ENCODE measurements at places on chromosomes 5 and 9.

- no peak for DNase-seq
Observed at GRCh38 chr5:117982691-117983090, 1005.7 kb downstream of the DTWD2 start.

GRCh38 chr5:135060021-135060420, 26.0 kb upstream of the PITX1 start:
- DNase-seq = no peak

DNA sequence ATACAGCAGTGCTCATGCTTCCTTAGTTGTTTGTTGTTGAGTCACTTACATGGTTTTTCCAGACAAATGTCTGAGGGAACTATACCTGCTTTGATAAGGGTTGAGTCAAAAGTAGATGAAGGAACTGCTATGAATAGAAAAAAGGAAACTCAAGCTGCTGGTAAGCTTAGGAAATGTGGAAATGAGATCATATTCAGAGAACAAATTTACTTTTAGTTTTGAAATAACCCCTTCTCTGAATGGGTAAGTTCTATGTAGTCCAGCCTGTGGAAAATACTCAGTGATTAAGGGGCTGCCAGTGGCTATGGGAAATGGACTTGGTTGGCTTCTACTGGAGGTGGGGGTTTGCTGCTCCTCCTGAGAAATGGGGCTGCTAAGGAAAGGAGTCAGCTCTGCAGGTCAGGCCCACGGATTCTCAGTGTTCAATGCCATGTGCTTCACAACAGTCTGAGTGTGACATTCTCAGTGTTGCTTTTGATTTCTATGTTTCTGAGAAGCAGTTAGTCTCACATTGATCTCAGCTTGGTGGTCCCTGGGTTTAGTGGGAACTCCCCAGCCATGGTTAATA, 47.7 kb upstream of the GLRX start:
- DNase-seq = peak; percentile 96

DNA sequence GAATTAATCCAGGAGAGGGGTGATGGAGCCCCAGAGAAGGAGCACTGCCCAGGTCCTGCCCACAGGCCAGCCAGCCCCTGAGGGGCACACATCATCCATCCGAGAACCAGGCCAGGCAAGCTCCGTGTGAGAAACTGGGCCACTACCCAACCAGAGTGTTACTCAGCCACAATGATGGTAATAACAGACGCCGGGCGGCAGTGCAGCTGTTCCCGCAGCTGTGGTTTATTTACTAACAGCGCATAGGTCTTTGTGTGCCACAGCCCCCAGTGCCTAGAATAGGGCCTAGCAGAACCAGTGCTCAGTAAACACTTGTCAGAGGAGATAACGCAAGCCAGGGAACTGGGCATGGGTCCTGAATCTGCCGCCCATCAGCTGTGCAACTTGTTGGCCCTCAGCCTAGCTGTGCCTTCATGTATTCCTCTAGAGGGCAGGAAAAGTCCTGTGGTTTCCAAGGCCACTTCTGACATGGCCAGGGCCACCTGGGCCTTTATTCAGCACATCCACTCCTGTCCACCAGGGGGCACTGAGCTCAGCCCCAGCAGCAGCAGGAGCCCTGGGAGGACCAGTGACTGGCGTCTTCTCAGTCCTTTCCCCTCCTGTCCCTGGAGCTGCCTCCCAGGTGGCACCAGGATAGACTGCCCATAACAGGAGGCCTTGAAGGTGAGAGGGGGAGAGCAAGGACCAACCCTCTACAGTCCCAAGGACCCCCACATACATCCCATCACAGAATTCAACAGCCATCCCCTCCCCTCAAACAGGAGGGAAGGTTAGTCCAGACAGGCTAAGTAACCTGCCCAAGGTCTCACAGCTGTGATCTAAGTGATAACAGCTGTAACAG, 2.1 kb downstream of the MXD3 start:
- DNase-seq = peak; percentile 67

- no peak for DNase-seq
Observed at GRCh38 chr5:88782571-88782970, 100.4 kb downstream of the MEF2C start.

GRCh38 chr9:17588395-17588794, 9.5 kb downstream of the SH3GL2 start:
- DNase-seq = peak; percentile 31

DNA sequence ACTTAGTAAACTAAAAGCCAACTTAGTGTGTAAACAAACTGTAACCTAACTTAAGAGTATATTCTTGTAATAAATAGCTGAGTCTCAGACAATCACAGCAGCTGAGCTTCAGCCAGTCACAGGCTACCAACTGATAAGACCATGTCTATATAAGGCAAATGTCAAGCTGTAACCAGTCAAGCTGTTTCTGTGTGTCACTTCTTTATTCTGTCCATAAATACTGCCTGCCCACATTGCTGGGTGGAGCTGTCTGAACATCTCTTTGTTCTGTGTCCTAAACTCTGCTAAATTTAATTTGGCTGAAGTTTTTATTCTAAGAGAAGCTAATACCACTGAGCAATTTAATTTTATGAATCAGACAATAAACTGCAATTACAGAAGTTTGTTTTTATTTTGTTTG, 412.1 kb upstream of the CDH10 start:
- no peak for DNase-seq

DNA sequence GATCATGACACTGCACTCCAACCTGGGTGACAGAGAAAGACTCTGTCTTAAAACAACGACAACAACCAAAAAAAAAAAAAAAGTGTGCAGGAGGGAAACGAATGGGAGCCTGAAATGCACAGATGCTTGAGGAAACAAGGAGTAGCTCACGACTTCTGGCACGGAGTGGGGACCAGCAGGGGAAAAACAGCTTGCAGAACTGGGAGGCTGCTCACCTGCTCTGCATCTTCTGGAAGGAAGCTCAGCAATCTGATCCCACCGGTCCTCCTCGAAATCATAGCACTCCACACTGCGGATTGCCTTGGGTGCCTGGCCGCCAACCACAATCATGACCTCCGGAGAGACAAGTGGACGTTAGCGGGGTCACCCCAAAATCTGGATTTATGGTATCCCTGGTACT, 96.2 kb downstream of the KLHL3 start:
- no peak for DNase-seq

DNA sequence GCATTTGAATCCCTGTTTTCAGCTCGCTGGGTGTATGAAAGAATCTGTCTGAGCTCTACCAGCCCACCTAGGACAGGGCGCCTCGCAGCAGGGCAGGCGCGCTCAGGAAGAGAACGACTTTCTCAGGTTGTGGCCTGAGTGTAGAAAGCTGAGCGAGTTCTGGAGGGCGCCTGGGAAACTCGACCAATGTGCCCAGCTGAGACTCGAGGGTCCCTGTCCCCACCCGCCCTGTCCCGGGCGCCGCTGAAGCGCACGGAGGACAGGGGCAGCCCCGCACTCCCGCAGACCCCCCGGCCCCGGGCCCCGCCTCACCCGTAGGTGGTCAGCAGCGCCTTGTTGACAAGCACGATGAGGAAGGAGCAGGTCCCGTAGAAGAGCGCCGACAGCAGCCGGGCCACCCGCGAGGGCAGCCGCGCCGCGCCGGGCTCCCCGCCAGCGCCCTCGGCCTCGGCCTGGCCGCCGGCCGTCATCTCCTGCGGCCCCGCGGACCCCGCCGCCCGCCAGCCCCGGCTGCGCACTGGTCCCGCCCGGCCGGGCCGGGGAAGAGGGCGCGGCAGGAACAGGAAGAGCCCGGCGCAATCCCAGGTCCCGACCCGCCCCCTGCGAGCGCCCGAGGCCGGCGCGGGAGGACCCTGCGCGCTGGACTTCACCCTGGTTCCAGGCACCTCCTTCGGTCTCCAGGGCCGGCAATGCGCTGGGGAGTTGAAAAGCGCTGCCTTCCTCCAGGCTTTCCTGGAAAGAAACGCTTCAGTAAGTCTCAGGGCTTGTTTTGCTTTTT, at the start of gene SLC35D2:
Gene SLC35D2, minus strand, starts transcription at position 547 of the 778 bp plus-strand sequence. Its CDS starts 77 bp downstream, at position 470.
- DNase-seq = peak; percentile 27

- DNase-seq = no peak
Observed at GRCh38 chr5:163947848-163948666, 442.6 kb downstream of the MAT2B start.

GRCh38 chr9:134346151-134346550, 19.9 kb downstream of the RXRA start:
- DNase-seq = no peak

GRCh38 chr9:85339338-85339737, 402.4 kb downstream of the AGTPBP1 start:
- DNase-seq = no peak

DNA sequence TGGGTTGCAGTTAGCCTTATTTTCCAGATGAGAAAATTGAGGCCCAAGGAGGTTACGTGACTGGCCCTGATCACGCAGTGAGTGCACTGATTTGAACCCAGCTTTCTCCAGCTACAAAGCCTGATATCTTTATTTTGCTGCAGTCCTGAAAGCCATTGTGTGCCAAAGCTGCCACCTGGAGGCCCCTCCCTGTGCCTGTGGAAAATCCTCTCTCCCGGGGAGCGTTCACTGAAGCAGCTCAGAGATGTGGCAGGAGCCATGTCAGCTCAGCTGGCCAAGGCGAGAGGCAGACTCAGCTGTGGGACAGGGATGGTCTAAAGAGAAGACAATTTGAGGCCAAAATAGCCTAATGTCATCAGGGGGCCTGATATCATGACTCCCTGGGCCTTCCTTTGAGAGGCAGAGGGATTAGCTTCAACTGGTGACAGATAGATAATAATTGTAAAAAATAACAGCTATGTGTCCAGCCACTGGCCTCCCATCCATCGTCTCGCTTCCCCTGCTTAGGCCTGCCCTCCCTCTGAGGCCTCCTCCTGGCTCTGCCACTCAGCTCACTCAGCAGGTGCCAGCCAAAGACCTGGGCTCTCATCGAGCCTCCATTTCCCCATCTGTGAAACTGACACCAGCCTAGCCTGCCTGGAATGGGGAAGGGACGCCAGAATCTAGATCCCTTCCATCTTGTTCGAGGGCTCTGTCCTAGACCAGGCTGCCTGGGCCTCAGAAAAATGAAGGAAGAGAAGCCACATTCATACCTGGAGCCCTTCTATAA, 74.3 kb upstream of the GGTA1 start:
- DNase-seq = no peak

DNA sequence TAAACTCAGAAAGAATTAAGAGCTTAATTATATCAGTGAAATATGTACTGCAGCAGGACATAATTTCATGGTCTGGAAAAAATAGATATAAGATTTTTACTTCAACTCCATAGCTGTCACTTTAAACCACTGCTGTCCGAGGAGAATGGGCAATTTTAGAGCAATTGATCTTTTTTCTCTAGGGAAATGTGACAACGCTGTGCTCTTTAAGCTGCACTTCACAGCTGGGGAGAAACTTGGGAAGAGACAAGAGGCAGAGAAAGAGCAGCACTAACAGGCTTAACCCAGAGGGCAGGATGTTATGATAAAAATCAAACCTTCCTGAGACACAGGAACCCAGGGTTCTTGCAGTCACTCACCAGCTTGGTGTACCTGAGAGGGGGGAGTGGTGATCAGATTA, 92.0 kb downstream of the SPOCK1 start:
- DNase-seq = no peak

DNA sequence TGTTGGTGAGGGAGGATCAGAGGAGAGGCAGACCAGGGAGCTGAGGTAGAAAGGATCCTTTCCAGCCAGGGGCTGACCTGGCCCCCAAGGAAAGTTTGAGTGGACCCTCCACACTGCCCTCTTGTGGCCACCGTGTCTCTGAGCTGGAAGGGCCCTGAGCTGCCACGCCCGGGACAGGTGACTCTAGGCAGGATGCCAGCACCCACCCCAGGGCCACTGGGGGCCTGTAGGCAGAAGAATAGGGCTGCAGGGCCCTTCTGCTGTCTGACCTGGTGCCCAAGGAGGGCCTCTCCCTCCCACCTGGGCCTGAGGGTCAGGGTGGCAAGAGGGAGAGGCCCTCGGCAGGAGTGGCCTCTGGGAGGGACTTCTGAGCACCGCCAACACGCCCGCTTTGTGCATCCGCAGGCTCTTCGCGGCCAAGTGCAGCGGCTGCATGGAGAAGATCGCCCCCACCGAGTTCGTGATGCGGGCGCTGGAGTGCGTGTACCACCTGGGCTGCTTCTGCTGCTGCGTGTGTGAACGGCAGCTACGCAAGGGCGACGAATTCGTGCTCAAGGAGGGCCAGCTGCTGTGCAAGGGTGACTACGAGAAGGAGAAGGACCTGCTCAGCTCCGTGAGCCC, 76.8 kb downstream of the LMX1B start:
- DNase-seq = peak; percentile 25

- no peak for DNase-seq
Observed at GRCh38 chr5:100840789-100841188, 62.3 kb downstream of the ST8SIA4 start.

- peak; percentile 67 for DNase-seq
Observed at GRCh38 chr5:56012281-56012963, 17.7 kb upstream of the IL6ST start.

- DNase-seq = no peak
Observed at GRCh38 chr5:144284931-144285502, 114.3 kb downstream of the KCTD16 start.

DNA sequence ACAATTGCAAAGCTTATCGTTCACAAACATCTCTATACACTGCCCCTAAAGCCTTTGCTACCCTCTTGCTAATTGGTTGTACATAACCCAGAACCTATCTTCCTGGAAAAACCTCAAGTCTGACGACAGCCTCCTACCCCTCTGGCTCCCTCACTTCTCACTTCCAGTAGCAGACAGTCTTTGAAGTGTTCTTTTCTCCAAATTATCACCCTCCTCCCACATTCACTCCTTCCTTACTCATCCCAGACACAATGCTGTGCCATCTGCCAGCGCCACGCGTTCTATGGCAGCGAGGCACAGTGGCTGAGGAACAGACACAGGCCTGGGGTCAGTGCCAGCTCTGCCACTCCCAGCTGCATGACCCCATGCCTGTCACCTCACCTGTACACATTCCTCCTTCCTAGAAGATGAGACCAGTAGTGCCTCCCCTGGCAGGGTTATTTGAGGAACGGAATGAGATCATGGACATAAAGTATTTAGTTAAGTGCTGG, 27.7 kb downstream of the CLTA start:
- no peak for DNase-seq

DNA sequence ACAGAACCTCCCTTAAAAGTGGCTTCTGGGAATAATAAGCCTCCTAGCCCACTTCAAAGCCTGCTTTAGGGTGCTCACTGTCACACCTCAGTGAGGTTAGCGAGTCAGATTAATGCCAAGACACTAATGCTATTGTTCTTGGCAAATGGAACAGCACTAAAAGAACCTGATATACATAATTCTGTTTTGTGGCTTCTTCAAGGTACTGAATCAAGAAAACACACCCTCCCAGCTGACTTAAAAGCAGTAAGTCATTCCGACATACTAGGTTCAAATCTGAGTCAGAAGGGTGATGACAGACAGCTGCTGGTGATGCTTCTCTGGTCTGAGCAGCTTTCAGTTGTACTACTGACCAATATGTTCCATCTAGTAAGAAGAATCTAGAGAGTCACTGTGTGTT, 121.6 kb downstream of the OXCT1 start:
- DNase-seq = peak; percentile 67

- no peak for DNase-seq
Observed at GRCh38 chr9:38048316-38048969, 20.6 kb downstream of the SHB start.

- DNase-seq = no peak
Observed at GRCh38 chr5:83973925-83974815, 253.5 kb upstream of the HAPLN1 start.

GRCh38 chr9:129864991-129865647, 29.9 kb downstream of the USP20 start:
- DNase-seq = no peak
